ENCODE measurements at places on chromosomes 1 and 21. TPM values are rescaled to one million over a fixed set of nuclear protein-coding genes. Genes with fewer than 3 reads are reported as not detected.

Gene PER3
- polyA plus RNA-seq: 12.4 TPM

Gene GART
- polyA plus RNA-seq: 77.1 TPM

Gene PRRX1
- 4.2 TPM for polyA plus RNA-seq

DNA sequence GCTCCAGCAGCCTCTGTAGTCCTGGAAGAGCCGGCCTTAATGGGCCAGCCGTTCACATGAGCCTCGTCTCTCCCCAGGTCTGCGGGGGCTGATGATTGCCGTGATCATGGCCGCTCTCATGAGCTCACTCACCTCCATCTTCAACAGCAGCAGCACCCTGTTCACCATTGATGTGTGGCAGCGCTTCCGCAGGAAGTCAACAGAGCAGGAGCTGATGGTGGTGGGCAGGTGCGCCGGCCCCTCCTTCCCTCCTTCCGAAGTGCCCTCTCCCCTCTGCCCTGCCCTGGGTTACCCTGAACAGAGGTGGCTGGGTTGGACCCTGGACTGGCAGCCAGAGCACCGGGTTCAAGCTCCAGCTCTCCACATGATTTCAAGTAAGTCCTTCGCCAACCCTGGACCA, 13.1 kb downstream of the SLC5A9 start:
- no peak for DNase-seq

DNA sequence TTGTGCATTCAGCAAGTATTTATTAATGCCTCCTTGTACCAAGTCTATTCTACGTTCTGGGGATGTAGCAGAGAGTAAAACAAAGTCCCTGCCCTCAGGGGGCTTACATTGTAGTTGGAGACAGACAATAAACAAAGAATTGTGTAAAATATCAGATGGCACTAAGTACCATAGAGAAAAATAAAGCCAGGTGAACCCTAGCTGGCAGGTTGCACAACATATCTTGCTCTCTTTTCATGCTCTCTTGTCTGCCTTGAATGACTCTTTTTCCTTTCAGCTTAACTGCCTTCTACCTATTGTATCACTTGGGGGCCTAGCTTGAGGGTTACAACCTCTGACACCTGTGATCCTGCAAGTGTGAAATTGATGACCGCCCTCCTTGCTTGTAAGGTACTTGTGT, 20.7 kb upstream of the FASLG start:
- DNase-seq: no peak

- no peak for DNase-seq
Measured at GRCh38 chr1:78678324-78678723, 28.7 kb downstream of the IFI44 start.

DNA sequence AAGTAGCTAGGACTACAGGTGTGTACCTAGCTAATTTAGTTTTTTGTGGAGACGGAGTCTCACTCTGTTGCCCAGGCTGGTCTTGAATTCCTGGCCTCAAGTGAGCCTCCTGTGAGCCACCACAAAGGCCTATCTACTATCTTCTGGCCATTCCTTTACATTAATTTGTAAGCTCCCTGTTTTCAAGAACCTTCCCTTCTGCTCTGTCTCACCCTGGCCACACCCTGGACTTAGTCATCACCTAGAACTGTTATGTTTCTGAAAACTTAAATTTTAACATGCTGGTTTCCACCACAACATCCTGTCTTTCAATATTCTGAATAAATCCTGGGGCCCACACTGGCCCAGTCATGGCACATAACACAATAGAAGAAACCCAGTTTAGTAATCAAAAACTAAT, 4.9 kb upstream of the B4GALT3 start:
- no peak for DNase-seq

Data from renal cortex interstitium (tissue), 15 donors.